SK-MEL-5 (cell line): ENCODE measurements at places on chromosomes 4 and X.

DNA sequence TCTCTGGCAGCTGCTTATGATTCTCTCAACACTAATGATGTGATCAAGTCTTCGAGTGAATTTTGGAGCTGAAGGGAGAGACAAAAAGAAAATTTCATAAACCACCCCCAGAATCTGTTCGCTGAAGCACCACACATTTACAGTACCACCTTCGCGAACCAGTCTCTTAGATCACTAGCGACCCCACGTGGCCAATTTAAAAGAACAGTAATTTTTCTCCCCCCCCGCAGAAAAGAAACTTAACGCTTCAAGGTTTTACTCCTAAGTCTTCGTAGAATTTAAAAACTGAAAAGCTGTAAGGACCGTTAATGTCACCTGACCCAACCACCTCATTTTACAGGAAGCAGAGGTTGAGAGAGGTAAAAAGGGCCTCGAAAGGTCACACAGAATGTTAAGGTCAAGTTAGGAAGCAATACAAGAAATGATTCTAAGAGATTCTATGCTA is 187.5 kb downstream of the QDPR start:
- peak; percentile 53 for DNase-seq

- peak; percentile 33 for DNase-seq
Measured at GRCh38 chr4:81471588-81472280, at the start of gene RASGEF1B. Gene RASGEF1B (minus strand): TSS chr4:81471907. CDS start chr4:81459508, 12,399 bp downstream.

DNA sequence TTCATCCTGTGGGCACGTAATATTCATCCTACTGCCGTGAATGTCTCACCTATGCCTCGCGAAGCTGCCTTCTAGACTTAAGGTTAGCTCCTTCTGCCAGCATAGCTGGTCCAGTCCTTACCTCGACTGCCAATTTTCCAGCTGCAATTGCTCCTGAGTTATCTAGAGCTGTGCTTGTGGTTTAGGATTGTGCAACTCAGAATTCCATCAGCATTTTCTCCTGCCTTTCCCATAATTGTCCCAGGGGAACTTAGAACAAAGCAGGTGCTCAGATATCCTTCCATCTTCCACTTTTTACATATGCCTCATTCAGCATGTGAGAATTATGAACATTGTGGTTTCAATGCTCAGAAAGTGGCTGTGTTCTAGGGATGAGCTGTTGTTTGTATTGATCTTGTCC is 131.4 kb upstream of the ADGRL3 start:
- peak; percentile 10 for DNase-seq

GRCh38 chrX:68824152-68824433 is 4.7 kb upstream of the EFNB1 start:
- no peak for DNase-seq

DNA sequence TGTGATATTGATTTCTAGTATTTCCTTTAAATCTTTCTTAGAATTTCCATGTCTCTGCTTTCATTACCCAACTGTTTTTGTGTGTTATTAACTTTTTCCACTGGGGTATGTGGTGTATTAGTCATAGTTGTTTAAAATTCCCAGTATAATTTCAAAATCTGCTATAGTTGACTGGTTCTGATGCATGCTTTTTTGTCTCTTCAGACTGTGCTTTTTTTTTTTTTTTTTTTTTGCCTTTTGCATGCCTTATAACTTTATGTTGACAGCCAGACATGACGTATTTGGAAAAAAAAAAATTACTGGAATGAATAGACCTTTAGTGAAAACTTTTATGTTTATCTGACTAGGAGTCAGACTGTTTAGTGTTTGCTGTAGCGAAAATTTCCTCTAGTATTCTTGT is 580.4 kb downstream of the ANKRD50 start:
- DNase-seq = no peak

- no peak for DNase-seq
Measured at GRCh38 chr4:121554382-121554781, 142.4 kb downstream of the ANXA5 start.

- DNase-seq = no peak
Measured at GRCh38 chr4:165052627-165053026, 1.0 kb upstream of the TRIM75 start.

DNA sequence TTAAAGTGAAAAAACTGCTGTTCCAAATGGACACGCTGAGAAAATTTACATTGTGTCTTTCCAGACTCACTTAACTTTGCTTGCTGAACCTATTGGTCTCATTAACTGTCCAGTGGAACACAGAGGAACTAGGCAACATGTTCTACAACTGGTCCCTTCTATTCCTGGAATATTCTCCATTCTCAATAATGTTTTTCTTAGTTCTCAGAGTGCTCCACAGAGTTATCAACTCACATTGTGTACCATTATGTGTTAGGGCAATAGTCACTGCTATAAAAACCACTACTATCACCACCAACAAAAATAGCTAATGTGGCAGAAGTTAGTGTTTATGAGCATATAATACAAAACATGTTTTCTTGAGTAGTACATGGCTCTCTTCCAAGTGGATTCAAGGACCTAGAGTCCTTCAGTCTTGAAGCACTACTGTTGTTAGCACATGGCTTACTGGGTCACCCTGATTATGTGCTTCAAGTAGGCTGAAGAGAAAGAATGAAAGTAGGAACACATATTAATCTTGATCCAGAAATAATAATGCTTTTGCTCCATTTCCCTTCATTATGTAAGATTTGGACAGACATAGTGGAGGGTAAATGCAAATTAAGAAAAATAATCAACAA is 865.3 kb upstream of the HS3ST1 start:
- no peak for DNase-seq

DNA sequence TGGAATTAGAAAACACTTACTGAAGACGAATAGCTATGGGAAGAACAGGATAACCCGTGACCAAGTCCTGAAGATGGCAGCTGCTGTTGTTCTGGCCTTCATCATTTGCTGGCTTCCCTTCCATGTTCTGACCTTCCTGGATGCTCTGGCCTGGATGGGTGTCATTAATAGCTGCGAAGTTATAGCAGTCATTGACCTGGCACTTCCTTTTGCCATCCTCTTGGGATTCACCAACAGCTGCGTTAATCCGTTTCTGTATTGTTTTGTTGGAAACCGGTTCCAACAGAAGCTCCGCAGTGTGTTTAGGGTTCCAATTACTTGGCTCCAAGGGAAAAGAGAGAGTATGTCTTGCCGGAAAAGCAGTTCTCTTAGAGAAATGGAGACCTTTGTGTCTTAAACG is 2.4 kb downstream of the AGTR2 start:
- no peak for DNase-seq

DNA sequence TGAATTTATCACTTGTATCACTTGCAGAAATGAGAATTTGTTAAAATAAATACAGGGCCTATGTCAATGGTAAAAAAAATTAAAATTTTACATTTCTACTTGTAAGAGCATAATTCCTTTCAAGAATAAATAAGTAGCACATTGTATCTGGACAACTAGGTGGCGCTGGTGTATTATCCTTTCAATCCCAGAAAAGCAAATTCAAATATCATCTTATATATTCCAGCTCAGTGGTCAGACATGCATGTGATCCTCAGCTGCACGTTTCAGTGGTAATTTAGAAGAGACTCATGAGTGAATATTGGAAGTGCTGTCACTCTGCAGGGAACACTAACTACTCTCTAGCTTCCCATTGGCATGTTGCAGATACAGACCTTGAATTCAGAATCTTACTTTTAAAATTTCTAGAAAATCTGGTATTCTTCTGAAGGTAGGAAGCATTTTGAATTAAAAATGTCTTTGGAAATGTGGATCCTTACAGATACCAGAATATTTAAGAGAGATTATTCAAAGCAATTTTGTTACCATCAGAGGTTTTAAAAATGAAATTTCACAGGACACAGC is 1414.7 kb upstream of the TENM3 start:
- DNase-seq = peak; percentile 88

- DNase-seq = no peak
Measured at GRCh38 chrX:18885328-18886004, 98.4 kb downstream of the PHKA2 start.

GRCh38 chr4:183909801-183910200 is 4.7 kb downstream of the STOX2 start:
- no peak for DNase-seq

- peak; percentile 47 for DNase-seq
Measured at GRCh38 chrX:131677655-131678628, 134.1 kb downstream of the OR13H1 start.

- DNase-seq = no peak
Measured at GRCh38 chr4:78938474-78938867, 767 bp downstream of the PAQR3 start.

DNA sequence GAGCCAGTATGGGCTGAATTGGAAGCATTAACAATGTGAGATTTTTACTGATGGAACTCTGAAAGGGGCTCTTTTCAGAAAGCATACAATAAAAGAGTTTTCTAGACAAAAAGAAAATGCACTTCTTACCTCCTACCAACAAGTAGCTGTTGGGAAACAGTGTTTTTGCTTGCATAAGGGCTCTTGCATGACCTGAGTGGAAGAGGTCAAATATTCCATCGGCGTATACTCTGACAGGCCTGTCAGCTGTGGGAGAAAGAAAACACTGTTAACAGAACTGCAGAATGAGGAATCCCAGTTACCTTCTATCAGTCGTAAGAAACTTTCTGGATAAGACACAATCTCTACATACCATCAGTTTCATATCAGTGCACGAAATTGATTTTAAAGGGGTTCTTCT is 39.5 kb downstream of the PCYT1B start:
- DNase-seq = no peak

DNA sequence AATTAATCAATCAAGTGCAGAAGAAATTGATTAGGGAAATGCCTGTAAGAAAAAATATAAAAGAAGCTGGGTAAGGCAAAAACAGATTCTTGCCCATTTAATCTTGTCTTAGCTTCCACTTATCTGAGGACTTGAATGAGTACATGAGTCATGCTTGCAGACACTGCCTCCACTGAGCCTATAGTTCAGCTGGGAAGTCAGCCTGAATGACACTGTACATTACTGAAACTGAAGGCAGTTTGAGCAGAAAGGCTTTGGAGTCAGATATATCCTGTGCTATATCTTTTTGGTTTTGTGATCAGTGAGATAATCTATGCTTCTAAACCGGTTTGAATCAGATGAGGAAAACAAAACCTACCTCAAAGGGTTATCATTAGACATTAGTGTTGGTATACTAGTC is 61.3 kb downstream of the NUDT11 start:
- no peak for DNase-seq

DNA sequence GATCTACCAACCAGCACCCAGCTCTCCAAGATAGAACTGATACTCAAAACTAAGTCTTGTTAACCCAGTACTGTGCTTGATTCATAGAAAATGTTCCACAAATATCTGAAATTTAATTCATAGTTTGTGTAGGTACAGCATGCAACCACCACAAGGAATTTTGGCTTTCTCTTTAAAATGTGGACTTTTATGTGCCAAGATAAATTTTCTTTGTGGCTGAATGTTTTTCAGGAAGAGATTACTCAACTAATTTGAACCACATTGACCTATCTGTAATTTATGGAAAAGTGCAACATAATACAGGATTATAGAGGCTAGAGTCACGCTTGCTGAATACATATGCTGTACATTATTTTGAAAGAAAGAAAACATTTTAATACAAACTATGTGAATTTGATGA is 730.8 kb downstream of the IL1RAPL1 start:
- no peak for DNase-seq

DNA sequence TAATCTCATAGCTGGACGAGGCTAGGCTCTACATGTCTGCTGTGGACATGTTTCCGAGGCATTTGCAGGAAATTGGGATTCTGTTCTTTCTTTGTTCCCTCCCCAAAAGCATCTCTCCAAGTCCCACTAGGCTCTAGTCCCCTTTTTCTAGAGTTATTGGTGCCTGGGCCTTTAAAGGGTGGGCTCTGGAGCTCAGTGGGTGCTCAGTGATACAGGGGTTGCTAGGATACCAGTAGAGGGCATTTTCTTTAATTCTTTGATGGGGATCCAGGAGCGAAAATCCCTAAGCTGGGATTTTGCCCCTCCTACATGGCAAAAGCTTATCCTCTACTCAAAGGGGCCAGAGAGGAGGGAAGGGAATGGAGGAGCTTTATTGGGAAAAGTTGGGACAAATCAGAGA is 34.2 kb downstream of the ARHGEF9 start:
- DNase-seq = peak; percentile 6

DNA sequence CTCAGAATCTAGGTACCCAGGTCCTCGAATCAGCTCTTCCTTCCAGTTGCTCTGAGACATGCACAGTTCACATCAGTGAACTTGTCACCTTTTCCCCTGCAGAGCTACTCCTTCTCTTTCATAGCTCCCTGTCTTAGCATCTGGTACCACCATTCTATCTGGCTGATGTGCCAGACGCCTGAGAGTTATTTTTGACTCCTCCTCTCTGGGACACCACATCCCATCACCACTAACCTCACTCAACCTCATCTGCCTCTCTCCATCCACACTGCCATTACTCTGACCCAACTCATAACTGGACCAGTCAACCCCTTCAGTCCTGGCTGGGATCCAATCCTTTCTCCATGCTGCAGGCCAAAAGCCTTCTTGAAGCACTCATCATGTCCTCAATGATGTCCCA is 44.5 kb downstream of the SLC2A9 start:
- DNase-seq = no peak

- no peak for DNase-seq
Measured at GRCh38 chrX:150548684-150549083, 19.7 kb upstream of the MTM1 start.

DNA sequence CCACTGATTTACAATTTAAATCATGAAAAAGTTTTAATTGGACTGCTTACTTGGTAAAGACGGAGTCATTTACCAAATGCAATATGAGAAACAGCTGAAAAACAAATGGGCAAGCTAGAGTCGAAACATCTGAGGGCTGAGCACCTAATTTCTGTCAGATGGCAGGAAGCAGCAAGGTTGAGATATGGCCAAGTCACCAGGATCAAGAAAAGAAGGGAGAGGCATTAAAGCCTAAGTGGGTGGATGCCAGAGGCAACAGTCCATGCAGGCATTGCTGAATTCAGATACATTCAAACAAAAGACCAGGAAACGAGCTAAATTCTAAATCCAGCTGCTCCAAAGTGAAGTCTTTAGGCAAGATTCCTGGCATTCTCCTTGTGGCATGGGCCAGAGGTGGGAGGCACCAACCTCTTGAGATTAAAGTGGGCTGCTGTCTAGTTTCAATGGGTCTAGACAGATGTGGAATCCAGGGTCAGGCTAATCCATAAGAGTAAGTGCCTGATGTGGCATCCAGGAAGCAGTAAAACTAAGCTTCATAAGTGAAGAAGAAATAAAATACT is 8.0 kb upstream of the ARSJ start:
- no peak for DNase-seq

DNA sequence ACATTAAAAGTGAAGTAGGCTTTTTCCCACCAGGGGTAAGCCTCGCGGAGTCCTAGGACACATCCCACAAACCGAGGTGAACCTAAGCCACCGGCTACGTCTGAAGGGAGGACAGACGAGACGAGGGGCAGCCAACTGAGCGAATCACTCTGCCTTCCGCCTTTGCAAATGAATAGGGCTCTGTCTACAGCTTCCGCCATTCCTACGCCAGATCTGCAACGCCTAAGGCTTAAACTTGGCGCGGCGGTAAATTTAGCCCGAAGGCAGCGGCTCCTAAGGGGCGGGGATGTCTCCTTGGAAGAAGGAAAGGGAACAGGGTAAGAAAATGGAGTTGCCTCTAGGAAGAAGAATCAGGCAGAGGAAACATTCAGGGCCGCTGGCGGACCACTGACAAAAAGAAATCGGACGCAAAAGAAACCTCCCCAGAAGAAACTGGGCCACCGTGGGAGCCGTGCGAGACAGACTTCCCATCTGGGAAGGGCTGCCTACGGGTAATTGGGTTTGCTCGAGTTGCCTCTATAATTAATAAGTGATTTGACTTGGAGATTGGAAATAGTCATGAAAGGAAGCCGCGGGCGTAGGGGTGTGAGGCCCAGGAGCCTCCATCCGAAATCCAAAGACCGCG is 90.5 kb downstream of the BCOR start:
- DNase-seq = no peak

GRCh38 chr4:17448689-17449088 is 63.2 kb downstream of the QDPR start:
- DNase-seq = no peak
